ENCODE measurements at places on chromosomes 7 and 10. TPM values are rescaled to one million over a fixed set of nuclear protein-coding genes. Genes with fewer than 3 reads are reported as not detected.

The HUS1 gene
- total RNA-seq, result 18.3 TPM

The CLRN3 gene
- not detected for total RNA-seq

The HGF gene
- total RNA-seq, result 50.9 TPM

The KCND2 gene
- total RNA-seq, result under 0.01 TPM

The ZNF503 gene
- total RNA-seq, result 0.83 TPM

The GSTO2 gene
- total RNA-seq, result 2.3 TPM

The PDCD11 gene
- total RNA-seq, result 56.8 TPM

The ELOVL3 gene
- 0.28 TPM for total RNA-seq

The ARHGAP19 gene
- total RNA-seq, result 12.8 TPM
